CD4-positive, alpha-beta T cell treated with Interleukin-17A for 1 hour (primary cell): ENCODE measurements at places on chromosomes 16 and 17.

DNA sequence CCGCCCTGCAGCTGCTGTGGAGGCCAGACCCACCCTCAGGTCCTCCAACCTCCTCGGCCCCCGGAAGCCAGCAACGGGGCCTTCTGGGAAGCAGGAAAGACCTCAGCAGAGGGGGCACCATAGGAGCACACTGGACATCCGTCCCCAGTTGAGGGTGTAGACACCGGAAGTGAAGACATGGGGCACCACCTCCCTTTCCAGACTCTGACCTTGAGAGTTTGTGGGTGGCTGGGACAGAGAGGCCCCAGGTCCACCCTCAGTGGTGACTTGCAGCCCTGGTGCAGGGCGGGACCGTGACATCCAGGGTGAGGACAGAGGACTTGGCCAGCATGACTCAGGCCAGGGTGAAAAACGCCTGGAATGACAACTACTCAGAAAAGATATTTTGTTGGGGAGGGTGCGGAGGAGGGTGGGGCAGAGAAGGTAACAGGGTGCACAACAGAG is 19.9 kb downstream of the CEP295NL start:
- DNase-seq = peak; percentile 14

- DNase-seq = no peak
Observed at GRCh38 chr16:14175086-14175485, 104.0 kb downstream of the MRTFB start.

DNA sequence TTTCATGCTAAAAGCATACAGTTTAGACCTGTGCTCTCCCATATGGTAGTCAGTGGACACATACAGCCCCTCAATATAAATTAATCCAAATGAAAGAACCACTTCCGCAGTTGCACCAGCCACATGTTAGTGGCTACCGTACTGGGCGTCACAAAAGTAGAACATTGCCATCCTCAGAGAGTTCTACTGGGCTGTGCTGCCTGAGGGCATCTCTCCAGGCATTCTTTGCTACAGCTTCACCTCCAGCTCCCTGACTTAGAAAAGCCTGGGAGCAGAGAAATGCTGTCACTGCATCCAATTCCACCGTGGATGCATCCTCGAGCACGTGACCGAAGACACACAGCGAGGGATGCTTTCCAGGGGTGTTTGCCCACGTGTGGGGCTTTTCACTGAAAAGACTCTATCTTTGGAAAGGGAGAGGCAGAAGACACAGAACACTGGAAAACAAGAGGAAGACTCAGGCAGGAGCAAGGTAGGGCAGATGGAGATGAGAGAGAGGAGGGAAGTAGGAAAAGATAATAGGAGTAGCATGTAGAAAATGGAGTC is 86.4 kb downstream of the GAS7 start:
- DNase-seq = no peak

DNA sequence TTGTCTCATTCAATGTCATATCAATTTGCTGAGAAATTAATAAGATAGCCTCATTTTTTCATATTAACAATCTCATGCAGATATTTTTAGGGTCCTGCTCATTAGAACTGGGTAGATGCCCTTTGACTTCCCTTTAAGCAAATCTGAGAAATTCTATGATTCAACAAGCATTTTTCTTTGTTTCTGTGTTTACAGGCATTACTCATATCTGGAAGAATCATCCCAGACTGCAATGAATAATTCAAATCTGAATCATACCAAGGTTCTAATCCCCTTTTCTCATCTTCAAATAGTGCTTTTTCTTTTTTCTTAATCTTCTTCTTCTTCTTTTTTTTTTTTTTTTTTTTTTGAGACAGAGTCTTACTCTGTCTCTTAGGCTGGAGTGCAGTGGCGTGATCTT is 69.2 kb upstream of the KIFC3 start:
- no peak for DNase-seq

DNA sequence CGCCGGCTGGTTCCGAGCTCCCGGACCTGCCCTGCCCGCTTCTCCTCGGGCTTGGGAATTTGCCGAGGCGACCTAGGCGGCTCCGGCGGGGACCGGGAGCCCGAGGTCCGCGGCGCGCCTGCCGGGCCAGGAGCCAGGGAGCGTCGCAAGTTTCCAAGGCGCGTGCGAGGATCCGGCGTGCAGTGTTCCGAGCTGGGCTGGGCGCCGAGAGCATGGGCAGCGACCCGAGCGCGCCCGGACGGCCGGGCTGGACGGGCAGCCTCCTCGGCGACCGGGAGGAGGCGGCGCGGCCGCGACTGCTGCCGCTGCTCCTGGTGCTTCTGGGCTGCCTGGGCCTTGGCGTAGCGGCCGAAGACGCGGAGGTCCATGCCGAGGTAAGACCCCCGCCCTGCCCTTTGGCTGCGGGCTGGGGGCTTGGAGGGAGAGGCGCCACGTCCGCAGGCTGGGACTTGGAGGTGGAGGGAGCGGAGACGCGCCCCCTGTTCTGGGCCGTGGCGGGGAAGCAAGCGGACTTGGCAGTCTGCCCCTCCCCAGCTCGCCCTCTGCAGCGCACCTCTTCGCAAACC is 668 bp downstream of the MMP15 start:
- no peak for DNase-seq

GRCh38 chr16:27771201-27771910 is 221.4 kb downstream of the KATNIP start:
- no peak for DNase-seq

GRCh38 chr17:18960241-18960665 is 8.3 kb downstream of the SLC5A10 start:
- no peak for DNase-seq

GRCh38 chr17:81422776-81423697 is 27.8 kb downstream of the BAHCC1 start:
- no peak for DNase-seq

- no peak for DNase-seq
Observed at GRCh38 chr17:66952031-66952524, 12.4 kb upstream of the CACNG4 start.

DNA sequence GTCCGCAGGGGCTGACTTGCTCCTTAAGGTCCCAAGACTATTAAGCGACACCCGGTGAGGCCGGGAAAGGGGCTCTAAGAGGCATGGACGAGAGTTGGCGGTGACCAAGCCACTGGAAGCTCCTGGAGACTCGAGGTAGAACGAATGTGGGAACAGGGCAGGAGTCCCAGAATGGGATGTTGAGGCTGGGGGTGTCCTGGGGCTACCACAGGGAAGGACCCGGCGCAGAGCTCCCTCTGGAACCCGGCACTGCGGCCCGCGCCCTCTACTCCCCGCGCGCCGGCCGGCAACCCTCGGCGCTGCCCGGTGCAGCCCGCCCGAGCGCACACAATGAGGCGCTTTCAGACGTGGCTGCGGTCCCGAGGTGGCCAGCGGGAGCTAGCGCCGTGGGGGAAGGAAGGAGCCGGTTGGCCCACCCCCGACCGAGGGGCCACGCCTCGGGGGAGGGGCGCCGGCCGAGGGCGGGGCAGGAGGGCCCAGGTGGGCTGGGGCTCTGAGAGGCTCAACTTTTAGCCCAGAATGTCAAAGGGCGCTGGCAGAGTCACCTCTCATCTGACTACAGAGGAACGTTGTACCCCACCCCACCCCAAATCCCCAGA is at the start of gene CHST6:
CHST6 (minus strand) TSS at position 366 of the 599 bp plus-strand sequence. CDS start 15,613 bp downstream, outside the sequence.
- no peak for DNase-seq

DNA sequence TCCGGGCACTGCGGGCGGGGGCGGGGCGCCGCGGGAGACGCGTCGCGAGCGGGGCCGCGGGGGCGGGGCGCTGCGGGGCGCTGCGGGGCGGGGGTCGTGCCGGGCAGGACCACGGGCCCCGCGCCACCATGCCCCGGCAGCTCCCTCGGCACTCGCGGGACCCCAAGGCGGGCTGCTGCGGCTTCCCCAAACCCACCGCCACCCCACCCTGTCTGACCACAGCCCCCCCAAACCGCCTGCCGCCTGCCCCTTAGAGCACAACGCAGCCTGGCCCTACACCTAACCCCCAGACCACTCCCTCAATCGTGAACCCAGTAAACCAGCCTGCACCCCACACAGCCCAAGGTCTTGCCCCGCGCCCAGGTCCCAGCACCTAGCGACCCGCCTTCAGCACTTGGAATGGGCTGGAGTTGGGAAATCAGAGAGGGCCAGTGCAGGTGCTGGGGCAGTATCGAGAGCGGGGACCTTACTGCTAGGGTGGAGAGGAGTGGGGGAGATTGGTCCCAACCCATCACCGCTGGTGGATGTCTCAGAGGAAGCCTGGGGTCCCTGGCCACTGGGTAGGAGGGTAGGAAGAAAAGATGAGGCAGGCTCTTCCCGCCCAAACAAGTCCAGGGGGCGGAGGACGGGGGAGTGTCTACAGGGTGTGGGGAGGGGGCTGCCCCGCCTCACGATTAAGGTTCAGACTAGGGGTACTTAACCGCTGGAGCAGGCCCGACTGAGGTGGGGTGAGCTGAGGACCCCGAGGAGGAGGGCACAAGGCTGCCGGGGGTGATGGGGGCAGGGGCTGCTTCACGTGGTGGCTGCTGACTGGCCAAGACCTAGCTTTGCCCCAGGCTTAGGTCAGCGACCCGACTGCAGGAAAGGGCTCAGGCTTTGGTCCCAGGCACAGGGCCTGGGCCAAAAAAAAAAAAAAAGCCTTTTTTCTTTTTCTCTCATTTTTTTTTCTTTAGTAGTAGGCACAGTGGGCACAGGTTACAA is 539 bp upstream of the VAMP2 start:
- DNase-seq = peak; percentile 30
